Cortex of kidney (tissue), 1 donor: ENCODE measurements at places on chromosomes 6 and 20.

- DNase-seq: no peak
Measured at GRCh38 chr6:36636283-36636682, 42.1 kb downstream of the SRSF3 start.

GRCh38 chr6:112005013-112005371 is 48.9 kb upstream of the CCN6 start:
- no peak for DNase-seq

GRCh38 chr6:168562576-168563151 is 121.7 kb downstream of the SMOC2 start:
- DNase-seq: no peak

GRCh38 chr20:38874460-38875174 is 51.6 kb upstream of the FAM83D start:
- DNase-seq: no peak

GRCh38 chr20:32507998-32508774 is 76.9 kb downstream of the NOL4L start:
- no peak for DNase-seq

GRCh38 chr20:1034415-1034789 is 32.3 kb upstream of the RSPO4 start:
- DNase-seq: no peak

- no peak for DNase-seq
Measured at GRCh38 chr6:79076160-79076559, 1.9 kb downstream of the PHIP start.

GRCh38 chr6:2763345-2763841 is 1.8 kb upstream of the WRNIP1 start:
- no peak for DNase-seq

- DNase-seq: no peak
Measured at GRCh38 chr20:13581451-13581850, 57.3 kb downstream of the TASP1 start.

GRCh38 chr20:31712112-31712553 is 10.5 kb downstream of the BCL2L1 start:
- DNase-seq: no peak

- no peak for DNase-seq
Measured at GRCh38 chr6:9851541-9852380, 563.1 kb downstream of the TFAP2A start.

GRCh38 chr20:46126440-46127056 is 8.4 kb downstream of the CD40 start:
- DNase-seq: no peak
